ENCODE measurements at places on chromosomes 7 and 10.
A peak's percentile ranks its signal among the peaks of the same experiment; 100 is the strongest.

DNA sequence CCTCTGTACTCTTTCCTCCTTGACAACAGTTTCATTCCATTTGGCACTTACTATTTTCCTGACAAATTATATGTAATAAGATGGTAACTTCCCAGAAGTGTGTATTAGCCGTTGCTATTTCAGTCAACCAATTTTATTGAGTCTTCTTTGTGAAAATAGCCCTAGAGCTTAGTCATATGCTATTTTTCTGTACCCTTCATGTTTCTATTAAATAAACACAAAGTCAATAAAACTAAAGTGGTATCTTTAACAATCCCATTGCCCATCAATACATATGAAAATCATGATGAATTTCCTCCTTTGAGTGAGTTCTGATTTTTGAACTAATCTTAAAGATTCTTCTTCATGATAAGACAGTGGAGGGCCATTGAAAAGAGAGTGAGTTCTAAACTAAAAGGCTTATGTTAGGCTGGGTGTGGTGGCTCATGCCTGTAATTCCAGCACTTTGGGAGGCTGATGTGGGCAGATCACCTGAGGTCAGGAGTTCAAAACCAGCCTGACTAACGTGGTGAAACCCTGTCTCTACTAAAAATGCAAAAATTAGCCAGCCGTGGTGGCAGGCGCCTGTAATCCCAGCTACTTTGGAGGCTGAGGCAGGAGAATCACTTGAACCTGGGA is 5.9 kb upstream of the MYPN start:
- no peak for DNase-seq

DNA sequence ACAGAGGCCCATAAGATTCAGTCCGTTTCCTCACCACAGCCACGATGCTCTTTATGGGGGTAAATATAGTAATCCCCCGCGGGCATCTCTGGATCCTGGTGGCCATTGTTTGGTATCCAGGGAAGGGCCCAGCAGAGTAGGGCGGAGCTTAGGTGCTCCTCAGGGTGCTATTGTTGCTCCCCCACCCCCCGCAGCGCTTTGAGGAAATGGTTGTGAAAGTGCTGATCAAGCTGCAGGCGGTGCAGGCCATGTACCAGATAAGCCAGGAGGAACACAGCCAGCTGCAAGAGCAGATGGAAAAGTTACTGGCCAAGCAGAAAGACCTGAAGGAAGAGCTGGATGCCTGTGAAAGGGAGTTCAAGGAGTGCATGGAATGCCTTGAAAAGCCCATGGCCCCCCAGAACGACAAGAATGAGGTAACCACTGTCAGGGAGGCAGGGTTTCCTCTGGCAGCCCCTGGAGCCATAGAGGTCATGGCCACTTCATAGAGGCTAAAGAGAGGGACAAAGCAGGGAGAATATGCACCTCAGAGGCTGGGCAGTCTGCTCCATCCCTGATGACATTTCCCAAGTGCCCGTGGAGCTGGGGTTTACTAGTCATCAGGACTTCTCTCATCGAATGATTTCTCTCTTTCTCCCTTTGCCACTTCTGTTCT is 17.6 kb upstream of the FLNC start:
- no peak for DNase-seq

DNA sequence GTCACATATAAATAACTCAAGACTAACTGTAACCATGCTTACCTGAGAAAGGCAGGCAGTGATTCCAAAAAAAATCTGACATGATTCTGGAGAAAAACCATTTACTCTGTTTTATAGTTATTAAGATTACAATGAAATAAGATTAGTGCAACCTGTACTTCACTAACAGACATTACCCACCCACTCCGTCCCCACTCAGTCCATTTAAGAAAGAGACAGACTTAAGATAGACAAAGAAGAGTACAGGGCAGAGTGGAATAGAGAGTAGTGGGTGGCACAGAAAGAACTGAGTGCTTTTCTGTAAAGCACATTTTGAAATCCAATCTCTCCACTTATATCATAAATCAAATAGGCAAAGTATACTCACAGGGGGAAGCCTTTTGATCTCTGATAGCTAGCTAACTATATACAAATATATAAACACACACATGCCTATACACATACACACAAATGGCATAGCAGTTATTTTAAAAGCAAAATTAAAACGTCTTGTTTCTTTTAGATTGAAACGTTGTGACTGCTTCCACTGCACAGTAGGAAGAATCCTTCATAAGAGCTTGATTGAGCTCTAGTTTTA is 11.9 kb downstream of the PAXIP1 start:
- no peak for DNase-seq

DNA sequence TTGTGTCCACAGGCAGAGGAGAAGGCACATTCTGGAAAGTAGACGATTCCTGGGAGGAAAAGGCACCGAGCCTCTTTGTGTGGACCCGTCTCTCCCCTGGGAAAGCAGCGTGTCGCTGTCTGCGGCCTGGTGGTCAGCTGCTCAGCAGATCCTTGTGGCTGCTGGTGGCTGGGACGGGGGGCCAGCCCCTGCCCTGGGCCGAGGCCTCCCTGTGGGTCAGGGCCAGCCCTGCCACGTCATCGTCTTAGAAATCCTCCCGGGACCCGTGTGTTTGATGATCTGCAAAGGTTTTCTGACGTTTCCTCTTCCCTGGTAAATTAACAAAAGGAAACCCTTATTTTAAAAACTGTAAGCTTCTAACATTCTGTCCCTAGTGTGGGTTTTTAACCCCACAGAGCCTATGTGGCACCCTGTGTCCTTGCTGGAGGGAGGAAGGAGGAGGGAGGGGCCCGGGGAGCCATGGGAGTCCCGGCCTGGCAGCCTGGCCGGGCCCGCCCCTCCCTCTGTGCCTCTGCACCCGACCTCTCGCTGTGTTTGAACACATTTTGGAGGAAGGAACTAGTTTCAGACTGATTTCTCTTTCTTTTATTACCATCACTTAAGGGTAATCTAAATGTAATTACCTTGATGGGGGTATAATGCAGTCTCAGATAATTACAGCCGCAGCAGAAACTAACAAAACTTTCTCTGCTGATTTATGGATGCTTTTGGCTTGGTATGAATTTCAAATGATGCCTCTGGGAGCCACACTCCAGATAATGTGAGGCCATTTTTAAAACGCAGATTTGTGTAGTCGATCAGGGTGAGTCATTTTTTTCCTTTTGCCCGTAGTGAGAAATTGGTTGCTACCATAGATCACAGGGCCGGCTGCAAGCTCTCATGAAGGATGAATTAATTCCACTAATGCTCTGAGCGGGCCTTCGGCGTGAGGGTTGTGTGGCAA is 85.5 kb downstream of the NKX6-2 start:
- DNase-seq: peak; percentile 42

DNA sequence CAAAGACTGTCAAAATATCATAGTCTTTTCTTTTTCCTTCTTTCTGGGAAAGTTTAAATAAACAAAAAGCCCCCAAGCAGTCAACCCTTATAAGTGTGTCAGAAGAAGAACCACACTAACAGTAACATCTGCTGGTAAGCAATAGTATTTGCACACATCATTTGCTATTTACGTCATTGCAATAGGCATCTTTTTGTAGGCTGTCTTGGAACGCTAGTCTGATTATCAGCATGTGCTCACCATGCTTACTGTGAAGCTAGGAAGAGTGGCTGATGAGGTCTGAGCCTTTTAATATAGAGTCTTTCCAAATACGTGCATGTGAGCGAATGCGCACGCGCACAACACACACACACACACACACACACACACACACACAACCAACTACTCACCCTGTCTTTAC is 599.0 kb upstream of the TPK1 start:
- no peak for DNase-seq

Measured in urinary bladder (tissue), 4 donors.